ENCODE measurements at places on chromosomes 7 and 10.

- no peak for DNase-seq
Observed at GRCh38 chr7:11557627-11558026, 274.4 kb downstream of the THSD7A start.

DNA sequence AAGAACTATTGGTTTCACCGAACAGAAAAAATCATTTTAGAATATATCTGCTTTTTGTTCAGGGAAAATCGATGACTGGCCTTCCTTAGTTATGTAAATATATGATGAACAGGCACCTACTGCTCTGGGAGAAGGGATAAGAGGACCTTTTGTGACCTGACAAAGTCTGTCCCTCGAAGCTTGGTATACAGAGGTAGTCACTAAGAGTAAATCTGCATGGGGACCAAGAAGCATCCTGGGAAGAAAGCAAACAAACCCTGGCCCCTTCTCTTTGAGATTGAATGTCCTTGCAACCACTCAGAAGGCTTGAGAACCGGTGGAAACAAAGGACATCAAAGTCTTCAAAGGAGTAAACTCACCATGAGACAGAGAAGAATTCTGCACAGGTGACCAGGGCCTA is 52.3 kb downstream of the SKIDA1 start:
- DNase-seq, result no peak

GRCh38 chr7:35465791-35466336 is 212.0 kb upstream of the TBX20 start:
- DNase-seq, result no peak

DNA sequence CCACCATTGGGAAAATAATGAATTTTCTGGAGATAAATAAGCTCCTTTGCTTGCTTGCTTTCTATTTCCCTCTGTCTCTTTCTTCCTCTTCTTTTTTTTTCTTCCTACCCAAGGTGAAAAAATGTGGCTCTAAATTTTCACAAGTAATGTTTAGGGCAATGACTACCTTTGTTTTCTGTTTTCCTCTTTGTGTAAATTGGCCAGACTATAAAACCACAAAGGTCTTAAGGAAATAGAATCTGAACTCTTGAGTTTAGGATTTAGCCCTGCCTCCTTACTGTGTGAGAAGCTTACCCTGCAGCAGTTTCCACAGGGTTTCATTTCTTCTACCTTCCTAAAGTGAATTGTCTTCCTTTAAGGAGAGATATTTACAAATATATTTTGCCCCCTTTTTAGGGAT is 330.4 kb downstream of the ARL4A start:
- no peak for DNase-seq

DNA sequence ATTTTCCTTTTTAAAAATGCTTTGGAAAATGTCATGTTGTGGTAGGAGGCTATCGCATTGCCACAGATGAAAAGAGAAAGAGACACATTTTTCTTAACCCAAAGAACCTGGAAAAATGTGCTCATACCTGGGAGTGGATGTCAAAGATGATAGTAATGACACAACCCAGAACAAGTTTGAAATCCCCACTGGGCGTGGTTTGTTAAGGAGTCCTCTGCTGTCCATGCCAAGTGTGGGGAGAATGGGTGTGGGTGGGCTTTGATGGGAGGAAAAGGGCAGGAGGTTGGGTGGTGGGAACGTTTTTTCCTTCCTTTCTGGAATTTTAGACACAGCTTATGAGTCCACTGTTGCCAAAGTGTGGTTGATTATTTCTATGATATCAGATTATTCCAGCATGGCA is 10.9 kb downstream of the OPTN start:
- no peak for DNase-seq

- DNase-seq, result no peak
Observed at GRCh38 chr7:30159163-30159562, 24.4 kb downstream of the MTURN start.

DNA sequence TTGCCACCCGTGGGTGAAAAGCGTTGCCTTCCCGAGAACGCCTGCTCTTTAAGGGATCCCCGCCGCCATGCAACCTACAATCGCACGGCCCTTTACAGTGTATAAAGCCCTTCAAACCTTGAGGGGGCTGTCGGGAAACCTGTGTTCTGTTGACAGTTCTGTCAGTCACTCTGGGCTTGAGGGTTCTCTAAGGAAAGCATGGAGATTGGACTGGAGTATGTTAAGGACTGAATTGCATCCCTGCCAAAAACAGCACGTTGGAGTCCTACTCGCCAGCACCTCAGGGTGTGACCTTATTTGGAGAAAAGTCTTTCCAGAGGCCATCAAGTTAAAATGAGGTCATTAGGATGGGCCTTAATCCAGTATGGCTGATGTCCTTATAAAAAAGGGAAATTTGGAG is 70.6 kb downstream of the PFKFB3 start:
- no peak for DNase-seq

DNA sequence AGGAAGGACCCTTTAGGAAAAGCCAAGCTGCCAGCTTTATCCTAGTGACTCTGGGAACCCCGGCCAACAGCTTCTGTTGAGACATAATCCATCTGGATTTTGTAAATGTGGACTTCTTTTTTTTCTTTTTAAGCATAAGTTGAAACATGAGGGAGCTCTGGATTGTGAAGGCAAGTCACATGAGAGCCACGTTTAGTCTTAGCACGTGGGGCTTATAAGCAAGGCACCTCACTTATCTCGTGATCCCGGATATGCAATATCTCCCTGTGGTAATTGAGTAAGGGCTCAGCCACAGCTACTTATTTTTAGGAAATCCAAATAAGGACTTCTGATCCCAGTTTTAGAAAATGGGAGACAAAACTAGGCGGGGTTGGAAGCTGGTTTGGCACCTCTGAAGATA is 111.2 kb upstream of the PTN start:
- no peak for DNase-seq

GRCh38 chr10:63588436-63589167 is 67.4 kb downstream of the REEP3 start:
- peak; percentile 16 for DNase-seq

GRCh38 chr7:18294411-18294810 is 201.1 kb upstream of the HDAC9 start:
- no peak for DNase-seq

GRCh38 chr7:131895541-131896164 is 339.2 kb upstream of the PODXL start:
- no peak for DNase-seq

- no peak for DNase-seq
Observed at GRCh38 chr10:63477927-63478326, 12.2 kb upstream of the JMJD1C start.

DNA sequence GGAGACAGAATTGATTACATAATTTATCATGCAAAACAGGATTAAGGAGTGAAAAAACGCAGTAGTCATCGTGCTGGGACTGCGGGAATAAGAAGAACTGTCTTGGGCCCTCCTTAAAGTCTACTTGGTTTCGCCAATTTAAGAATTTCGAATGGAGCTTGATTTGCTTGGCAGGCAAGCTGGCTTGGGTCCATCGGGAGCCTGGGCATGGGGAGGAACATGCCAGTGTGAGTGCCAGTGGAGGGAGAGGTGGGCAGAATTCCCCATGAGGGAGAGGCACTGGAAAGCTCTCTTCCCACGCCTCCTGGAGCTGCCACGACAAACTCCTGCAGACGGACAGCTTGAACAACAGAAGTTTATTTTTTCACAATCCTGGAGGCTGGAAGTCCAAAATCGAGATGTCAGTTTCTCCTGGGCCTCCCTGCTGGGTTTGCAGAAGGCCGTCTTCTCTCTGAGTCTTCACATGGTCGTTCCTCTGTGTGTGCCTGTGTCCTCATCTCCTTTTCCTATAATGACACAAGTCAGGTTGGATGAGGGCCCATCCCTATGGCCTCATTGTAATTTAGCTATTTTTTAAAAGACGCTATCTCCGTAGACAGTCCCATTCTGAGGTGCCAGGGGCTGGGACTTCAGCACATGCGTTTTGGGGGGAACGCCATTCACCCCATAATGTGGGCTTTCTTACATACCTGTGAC is 528.7 kb upstream of the DPP6 start:
- no peak for DNase-seq

DNA sequence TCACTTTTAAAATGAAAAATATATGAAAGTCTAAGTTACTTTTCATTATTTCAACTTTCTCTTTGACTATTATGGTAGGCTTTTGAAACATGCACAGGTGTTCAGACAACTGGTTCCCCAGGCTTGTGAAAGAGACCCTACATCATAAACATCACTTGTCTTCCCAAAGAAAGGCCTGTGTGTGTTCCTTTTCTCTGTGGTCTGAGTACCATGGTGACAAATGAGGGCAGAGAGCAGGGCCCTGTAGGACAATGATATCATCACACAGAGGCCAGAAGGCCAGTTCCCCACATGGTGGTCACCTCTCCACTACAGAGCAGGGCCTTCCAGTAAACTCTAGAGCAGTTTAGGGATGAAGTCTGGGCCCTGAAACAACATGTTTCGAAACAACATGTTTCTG is 288.8 kb downstream of the USP6NL start:
- DNase-seq, result no peak

GRCh38 chr7:23462846-23463245 is 7.4 kb downstream of the IGF2BP3 start:
- no peak for DNase-seq

GRCh38 chr10:74855027-74855426 is 28.6 kb downstream of the KAT6B start:
- DNase-seq, result no peak
